ENCODE measurements at places on chromosomes 1 and 21.

DNA sequence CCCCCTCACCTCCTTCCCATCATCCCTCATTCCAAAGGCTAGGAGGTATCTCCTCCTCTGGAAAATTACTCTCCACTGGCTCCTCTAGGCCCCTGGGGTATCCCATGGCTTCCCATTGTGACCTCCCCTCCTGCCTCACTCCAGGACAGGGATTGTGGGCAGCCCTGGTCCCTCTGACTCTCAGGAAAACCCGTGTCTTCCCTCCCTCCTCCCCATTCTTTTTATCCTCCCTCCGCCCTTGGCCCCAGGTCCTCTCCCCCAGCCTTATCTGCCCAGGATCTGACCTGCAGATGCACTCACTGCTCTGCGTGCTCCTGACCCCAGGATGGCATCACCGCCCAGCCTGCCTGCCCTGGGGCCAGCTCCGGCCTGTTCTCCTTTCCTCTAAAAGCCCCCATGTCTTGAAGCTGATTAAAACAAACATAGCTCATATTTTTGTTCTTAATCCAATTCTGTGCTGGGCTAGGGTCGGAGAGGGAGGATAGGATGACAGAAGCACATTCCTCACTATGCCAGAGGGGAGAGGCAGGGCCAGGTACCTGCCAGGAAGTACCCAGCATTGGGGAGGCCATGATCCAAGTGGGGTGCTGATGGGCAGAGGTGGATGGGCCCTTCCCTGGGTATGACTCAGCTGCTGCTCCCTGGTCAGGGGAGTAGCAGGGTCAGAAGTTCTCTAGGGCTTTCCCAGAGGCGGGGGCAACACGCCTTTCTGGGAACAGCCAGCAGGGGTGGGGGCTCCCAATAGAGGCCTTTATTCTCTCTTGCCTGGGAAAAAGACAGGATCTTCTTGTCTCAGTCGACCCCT lies 13.8 kb upstream of the UBL4B start:
- no peak for DNase-seq

DNA sequence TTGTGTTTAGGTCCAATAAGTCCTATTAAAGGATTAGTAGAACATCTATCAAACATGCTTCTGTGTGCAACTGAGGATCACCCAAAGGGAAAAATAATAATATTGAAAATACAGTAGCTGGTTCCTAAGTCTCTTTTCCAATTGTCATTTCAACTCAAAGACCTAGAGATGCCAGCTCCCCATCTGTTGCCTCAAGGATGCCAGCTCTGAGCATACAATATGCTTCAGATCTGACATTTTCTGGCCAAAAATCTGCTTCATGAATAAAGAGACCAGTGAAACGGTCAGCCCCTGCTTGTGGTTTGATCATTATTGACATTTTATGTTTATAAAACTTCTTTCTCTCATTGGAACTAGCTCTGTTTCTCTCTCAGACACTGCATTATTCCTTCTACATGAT lies 72.9 kb downstream of the CCDC185 start:
- no peak for DNase-seq

DNA sequence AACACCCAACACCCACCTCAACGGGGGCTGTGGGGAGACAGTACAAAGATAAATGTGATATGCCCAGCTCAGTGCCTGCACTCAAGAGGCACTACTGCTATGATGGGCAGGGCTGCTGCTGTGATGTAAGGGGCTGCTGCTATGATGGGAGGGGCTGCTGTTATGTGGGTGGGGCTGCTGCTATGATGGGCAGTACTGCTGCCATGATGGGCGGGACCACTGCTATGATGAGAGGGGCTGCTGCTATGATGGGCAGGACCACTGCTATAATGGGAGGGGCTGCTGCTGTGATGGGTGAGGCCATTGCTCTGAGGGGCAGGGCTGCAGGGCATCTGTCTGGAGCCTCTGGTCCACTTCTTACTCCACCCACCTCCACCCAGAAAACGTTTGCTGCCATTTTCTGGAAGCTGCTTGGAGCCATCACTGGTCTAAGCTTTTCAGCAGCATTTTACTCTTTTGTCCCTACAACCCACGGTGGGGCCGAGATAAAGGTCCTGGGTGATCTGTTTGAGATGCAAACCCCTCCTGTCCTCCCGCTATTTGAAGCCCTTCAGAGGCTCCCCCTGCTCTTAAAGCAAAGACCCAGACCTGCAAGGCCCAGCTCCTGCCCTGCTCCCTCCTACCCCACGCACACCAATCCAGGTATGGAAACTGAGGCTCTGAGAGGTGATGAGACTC lies 656.9 kb downstream of the PTPRU start:
- DNase-seq = no peak

- DNase-seq = no peak
These were observed 176.6 kb upstream of the ADAMTS5 start for GRCh38 chr21:27143476-27143875.

DNA sequence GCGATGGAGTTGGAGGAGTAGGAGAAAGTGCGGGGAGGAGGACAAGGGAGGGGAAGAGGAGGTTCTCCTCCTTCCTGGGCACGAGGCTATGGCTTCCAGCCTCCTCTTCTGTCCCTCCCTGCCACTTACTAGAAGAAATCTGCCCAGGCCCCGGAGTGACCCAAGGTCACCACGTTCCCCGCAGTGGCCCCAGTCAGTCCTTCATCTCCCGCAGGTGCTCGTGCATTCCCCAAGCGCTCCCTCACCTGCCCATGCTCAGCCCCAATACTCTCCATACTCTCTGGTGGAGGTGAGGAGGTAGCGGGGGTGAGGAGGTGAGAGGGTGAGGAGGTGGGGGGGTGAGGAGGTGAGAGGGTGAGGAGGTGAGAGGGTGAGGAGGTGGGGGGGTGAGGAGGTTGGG lies 85.4 kb downstream of the CCDC185 start:
- DNase-seq = no peak

- no peak for DNase-seq
These were observed 5.5 kb downstream of the PTP4A2 start for GRCh38 chr1:31932491-31933316.

GRCh38 chr1:201125019-201125418 lies 2.0 kb downstream of the ASCL5 start:
- DNase-seq = no peak

DNA sequence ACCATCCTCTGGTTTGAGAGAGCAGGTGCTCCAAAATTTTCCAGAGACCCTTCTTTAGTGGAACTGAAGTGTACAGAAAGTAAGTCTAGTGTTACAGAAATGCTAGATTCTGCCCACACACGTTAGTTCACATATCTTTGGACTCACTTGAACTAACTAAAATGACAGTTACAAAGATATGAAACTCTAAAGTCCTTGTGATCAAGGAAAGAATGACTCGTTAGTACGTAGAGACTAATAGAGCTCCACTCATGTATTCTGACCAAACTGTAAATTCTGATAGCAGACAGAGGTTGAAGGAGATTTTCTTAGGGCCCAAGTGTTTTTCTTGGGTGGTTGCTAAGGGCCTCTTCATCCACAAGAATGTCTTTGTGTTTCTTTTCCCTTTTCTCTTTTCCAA lies 491.5 kb upstream of the B3GALT2 start:
- no peak for DNase-seq

- DNase-seq = no peak
These were observed at the start of gene ZBTB8A for GRCh38 chr1:32538887-32539583. TSS of gene ZBTB8A (plus strand) at chr1:32539427. CDS start at chr1:32592932, 53,505 bp downstream.

DNA sequence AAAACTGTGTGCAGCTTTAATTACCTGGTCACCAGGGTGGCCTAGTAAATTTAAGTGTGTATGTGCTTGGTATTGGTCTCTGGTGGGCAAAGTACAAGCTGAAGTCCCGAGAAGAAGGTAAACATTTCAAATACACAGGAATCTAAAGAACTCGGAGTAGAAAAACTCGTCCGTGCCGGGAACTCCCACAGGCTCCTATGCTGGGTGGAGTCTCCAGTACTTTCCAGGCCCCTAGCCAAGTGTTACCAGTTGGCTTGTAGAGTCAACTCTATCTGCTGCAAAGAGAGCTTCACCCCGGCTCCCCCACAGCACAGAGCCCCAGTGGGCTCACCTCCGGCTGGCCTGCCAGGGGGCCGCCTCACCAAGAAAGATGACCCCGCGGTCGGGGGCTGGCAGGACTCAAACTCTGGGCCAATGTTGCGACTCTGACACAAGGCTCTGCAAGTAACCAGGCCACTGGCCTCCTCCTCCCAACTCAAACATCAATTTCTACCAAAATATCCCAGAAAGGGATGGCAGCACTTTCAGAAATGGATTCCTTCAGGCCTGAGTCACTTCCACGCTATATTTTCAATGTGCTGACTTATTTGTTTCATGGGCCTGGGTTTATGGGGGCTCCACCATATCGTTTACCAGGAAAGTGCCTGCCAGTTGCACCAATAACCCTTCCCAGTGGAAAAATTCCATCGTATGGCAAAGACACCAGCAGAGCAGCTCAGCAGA lies 73.9 kb downstream of the SLC66A1 start:
- no peak for DNase-seq

DNA sequence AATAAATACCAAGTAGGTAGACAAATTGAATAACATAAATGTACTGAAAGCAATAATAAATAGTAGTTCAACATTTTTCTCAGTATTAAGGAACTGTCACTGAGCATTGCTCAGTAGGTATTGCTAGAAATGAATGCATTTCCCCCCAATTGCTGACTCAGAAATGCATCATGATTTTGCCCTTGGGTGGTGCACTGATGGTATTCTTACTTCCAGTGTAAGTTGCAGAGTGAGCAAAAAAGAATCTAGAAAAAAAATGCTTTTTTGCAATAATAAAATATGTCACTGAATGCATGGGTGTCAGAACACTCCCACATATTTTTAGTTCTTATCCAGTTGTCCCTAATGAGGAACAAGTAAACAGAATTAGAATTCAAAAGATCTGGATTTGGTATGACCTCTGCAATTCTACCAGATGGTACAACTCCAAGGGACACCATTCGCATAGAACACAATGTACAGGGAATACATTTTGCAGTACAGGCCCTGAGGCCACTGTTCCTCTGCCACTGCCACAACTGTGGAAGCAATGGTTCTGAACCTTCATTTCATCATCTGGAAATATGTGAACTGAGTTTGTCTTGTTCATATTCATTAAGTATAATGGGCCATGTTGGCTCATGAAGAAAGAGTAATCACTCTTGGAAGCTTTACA lies 78.0 kb downstream of the ATP6V1G3 start:
- no peak for DNase-seq

DNA sequence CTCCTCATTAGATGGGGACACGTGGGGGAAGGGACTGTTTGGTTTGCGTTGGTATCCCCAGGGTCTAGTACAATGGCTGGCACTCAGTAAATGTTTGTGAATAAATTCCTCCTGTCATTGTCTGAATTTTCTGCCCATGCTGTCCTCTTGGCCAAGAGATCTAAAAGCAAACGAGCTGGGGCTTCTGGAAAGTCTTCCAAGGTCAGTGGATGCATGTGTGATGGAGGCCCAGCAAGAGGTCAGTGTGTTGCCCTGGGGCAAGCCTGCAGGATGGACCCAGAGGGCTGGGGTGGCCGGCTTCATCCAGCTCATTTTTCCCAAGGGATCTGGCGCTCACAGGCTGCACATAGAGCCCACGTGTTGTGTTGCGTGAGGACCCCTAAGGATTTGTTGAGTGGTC lies 30.0 kb upstream of the JUN start:
- no peak for DNase-seq

- no peak for DNase-seq
These were observed 99.0 kb upstream of the ADGRL4 start for GRCh38 chr1:79105500-79105899.

GRCh38 chr1:914891-915280 lies 8.8 kb upstream of the SAMD11 start:
- no peak for DNase-seq

GRCh38 chr1:245260110-245260882 lies 105.5 kb downstream of the KIF26B start:
- DNase-seq = no peak

DNA sequence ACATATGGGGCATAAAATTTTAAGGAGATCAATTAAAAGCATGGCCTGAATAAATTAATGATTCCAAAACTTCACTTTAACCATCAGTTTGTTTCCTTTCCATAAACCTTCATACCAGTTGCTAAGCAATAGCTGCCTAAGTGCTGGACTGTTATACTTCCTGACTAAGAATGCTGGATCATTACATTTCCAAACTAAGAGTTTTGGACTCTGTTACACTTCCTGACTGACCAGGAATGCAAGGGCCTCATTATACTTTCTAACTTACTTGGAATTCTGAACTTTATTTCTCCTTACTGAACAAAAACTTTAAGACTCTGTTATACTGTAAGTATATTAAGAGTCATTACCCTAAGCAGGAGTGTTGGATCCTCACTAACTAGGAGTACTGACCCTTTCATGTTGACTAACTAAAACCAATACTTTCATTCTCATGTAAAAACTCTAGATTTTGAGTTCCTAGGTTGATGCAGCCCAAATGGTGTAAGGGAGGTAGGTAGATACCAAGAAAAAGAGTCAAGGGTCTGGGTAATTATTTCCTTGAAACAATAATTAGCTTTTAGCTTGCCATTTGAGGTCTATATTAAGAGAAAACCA lies 118.2 kb downstream of the FAF1 start:
- no peak for DNase-seq

- no peak for DNase-seq
These were observed 1.0 kb downstream of the PLPP3 start for GRCh38 chr1:56578138-56578962.

- DNase-seq = no peak
These were observed 150.2 kb downstream of the PRDM16 start for GRCh38 chr1:3219005-3219790.

- DNase-seq = no peak
These were observed 170.9 kb downstream of the C1orf21 start for GRCh38 chr1:184557423-184558347.

- DNase-seq = no peak
These were observed 63.3 kb upstream of the WDR26 start for GRCh38 chr1:224497714-224498573.

DNA sequence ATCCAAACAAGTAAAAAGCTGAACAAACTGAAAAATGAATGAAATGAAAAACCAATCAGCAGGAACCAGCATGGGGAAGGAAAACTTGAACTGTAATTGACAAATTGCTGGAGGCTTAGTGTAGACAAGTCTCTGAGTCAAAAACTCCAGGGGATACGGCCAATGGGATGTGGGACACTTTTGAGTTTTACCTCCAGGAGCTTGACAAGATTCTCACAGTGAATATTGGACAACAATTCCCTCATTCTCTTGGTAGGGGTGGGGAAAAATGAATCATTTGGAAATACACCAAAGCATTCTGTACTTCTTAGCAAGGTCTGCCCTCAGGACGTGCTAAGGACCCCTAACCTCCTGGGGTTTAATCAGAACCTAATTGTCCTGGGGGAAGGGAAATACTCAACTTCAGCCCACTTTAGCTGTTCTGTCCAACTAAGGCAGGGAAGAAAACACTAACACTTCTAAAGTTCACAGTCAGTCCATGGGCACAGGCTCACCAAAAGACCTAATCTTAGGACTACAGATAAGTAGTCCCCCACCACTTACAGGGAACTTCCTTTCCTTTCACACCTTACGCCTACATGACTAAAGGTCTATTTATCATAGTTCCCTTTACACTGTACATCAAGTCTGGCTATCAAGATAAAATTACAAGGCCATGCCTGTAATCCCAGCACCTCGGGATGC lies 60.7 kb upstream of the CDC42BPA start:
- no peak for DNase-seq
